ENCODE measurements at places on chromosomes 1 and 21. TPM values are rescaled to one million over a fixed set of nuclear protein-coding genes. Genes with fewer than 3 reads are reported as not detected.

Gene KCNAB2
- 18.1 TPM for total RNA-seq

DNA sequence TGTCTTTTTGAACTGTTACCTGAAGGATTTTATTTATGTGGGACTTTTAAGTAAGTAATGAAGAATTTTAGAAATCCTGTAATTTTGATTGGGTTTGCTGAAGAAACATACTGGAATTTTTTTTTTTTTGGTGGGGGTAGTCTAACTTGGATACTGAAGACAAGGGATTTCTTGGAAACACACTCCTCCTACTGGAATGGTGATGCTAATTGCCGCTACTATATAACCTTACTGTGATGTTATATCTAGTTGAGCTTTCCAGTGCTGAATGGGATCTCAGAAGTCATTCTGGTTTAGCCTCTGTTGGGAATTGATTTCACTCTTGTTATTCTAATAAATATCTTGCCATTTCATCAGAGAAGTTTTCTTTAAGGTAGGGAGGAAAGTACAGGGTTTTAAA is 8.4 kb downstream of the PPP2R5A start:
- no peak overlapping the region for H3K4me3 ChIP-seq
- no peak for DNase-seq
- no peak overlapping the region for H3K27ac ChIP-seq
- no peaks in the 10 kb centered on the region for H3K36me3 ChIP-seq
- no peaks in the 10 kb centered on the region for H3K27me3 ChIP-seq
- H3K4me1 ChIP-seq = peaks cover 22% of the 10 kb centered on the region

Gene NPL
- 0.39 TPM for total RNA-seq

DNA sequence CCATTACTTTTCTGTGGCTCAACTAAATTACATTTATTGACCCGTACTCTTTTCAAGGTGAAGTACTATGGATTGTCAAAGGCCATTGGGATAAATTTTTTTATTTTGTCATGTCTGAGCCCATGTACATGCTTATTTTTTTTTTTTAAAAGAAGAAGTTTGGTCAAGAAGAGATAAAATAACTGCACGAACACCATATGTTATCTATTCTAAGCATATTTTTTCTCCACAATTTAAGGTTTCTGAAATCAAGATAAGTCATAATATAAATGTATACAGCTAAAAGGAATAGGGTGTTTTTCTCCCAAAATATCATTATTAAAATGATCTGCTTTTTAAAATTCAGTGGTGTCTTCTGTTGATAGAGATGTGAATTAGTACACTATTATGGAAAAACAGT is 35.0 kb upstream of the SH2D1B start:
- H3K36me3 ChIP-seq = no peaks in the 10 kb centered on the region
- no peak overlapping the region for H3K27ac ChIP-seq
- H3K27me3 ChIP-seq = no peaks in the 10 kb centered on the region
- no peak overlapping the region for H3K4me3 ChIP-seq
- DNase-seq = no peak

- H3K36me3 ChIP-seq = peaks cover 6% of the 10 kb centered on the region
- no peak for DNase-seq
- no peaks in the 10 kb centered on the region for H3K4me1 ChIP-seq
- H3K27ac ChIP-seq = no peak overlapping the region
- no peak overlapping the region for H3K4me3 ChIP-seq
Measured at GRCh38 chr21:46411236-46411635, 47.5 kb upstream of the DIP2A start.

Gene ARHGAP30
- total RNA-seq = 0.39 TPM

Gene GDAP2
- 21.4 TPM for total RNA-seq

DNA sequence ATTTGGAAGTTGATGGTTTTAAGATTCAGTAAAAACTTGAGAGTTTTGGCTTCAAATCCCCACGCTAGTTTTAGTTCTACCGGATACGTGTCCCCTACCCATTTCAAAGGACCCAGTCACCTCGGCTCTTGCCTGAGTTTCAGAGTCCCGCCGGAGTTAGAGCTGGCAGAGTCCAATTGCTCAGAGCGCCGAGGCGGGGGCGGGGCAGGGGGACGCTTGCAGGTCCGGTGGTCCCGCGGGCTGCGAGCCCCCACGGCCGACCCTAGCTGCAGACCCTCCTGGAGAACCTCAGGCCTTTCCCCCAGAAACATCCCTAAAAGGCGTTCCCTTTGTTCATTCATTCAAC is 765 bp upstream of the VPS45 start:
- H3K27ac ChIP-seq = peak overlapping the region; percentile 94
- H3K4me3 ChIP-seq = peak overlapping the region; percentile 83
- no peaks in the 10 kb centered on the region for H3K27me3 ChIP-seq
- no peak for DNase-seq

Data from HCT116 (cell line).